GM18507 (cell line): ENCODE measurements at places on chromosomes 7 and 10.

- no peak for DNase-seq
Observed at GRCh38 chr7:151046603-151047573, 1.4 kb upstream of the ASIC3 start.

DNA sequence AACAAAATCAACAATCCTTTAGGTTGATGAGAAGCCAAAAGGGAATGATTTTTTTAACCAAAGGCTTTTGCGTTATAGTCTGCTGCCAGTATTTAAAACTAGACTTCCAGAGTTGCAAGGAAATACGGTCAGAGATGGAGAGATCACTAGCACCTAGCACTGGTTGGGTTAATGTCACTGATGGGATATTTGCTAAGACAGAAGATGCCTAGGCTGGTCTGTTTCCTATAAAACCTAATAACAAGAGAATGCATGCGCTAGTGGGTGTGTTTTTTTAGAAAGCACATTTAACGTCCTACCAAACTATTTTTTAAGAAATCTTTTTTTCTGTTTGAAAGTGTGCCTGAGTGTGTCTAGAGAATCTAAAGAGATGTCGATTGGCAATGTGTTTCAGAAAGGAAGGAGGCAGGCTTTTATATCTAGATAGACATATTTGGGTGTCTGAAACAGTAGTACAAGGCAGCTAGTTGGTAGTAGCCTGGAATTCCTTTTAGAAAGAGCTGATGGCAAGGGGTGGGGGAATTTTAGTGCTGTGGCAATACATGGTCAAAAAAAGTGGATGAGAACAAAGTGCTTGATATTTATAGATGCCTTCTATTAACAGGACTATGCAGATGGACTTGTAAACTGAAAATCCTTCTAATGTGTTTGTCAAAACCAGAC lies 863 bp downstream of the CALD1 start:
- DNase-seq, result no peak

DNA sequence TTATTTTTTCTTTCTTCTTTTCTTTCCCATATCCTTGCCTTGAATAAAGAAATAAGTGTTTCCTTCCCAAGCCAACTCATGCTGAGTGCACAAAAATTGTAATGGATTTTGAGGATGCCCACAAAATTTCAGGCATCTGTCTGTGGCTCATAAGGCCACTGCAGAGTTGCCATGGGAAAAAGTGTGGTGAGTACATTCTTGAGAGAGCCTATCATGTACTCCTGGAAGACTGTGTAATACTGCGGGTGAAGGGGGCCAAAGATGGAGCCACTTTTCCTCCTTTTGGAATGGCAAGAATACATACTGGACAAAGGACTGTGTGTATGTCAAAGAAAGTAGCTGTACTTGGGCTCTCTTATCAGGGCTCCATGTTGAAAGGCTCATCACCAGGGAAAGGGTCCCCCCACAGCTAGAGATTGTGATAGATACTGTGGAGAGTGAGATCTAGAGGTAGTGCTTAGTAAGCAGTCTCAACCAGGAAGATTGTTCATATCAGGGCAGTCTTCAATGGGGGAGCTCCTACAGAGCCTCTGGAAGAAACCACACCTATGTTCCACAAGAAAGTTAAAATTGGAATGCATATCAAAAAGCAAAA lies 341.6 kb upstream of the KCND2 start:
- no peak for DNase-seq

GRCh38 chr10:101062232-101063049 lies 652 bp downstream of the KAZALD1 start:
- DNase-seq, result no peak

- peak; percentile 51 for DNase-seq
Observed at GRCh38 chr10:6108631-6109443, 20.0 kb downstream of the RBM17 start.

- DNase-seq, result no peak
Observed at GRCh38 chr10:80737209-80737608, 199.5 kb downstream of the SH2D4B start.
